ENCODE measurements at places on chromosomes 11 and 22.
A peak's percentile ranks its signal among the peaks of the same experiment; 100 is the strongest.

DNA sequence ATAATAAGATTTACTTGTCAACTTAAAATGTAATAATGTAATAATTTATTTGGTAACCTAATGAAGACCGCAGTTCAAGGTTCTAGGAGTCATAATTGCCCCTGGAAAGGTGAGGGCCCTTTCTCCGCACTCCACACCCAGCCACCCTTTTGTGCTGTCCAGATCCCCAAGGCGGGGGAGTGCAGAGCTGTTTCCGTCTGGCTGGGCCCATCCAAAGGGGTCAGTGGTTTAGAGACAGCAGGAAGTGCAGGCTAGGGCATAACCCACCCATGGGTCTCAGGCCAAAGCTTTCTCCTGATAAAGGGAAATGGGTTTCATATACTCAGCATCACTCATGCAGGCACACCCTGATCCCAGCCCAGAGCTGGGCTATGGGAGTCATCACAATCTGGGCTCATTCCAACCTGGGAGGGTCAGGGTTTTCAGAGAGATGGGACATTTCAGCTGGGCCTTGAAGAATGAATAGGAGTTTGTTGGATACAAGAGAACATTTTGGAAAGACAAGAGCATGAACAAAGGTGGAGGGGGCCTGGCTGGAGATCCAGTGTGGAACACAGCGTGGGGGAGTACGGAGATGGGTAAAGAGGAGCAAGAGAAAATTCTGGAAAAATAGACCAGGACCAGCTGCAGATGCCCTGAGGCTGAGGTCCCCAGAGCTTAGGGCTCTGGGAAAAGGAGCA lies 432.2 kb downstream of the TBC1D22A start:
- DNase-seq = no peak

- no peak for DNase-seq
These were observed 113.9 kb upstream of the TMEM45B start for GRCh38 chr11:129701706-129702105.

DNA sequence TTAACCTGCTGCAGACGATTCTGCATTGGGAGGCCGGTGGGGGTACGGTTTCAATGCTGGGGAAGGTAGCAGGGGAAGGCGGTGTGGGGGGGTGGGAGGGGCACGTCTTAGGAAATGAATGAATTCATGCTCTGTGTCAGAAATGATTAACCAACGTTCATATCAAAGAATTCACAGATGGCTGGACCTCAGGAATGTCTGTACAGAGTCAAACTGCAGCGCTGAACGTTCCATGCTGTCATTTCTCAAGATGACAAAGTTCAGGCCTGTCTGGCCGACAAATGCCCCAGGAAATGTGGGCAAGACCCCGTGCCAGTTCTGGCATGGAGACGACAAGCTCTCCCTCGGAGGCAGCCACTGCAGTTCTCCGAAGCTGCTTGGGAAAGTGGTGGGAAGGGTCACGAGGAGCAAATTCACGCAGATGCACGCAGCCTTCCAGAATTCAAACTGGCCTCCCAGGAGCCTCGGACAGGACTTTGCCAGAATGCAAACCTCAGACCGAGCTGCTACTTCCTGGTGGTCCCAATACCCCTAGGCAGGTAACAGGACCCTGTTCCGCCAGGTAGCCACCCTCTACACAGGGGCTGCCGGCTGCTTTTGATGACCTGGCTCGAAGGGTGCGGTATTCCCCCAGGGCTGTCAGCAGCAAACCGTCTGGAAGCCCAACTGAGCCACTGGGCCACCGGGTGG lies 81.5 kb downstream of the TRMU start:
- DNase-seq = no peak

GRCh38 chr11:9851366-9851765 lies 187.5 kb downstream of the SWAP70 start:
- DNase-seq = no peak

- DNase-seq = no peak
These were observed 24.4 kb downstream of the MRGPRG start for GRCh38 chr11:3194016-3194816.

DNA sequence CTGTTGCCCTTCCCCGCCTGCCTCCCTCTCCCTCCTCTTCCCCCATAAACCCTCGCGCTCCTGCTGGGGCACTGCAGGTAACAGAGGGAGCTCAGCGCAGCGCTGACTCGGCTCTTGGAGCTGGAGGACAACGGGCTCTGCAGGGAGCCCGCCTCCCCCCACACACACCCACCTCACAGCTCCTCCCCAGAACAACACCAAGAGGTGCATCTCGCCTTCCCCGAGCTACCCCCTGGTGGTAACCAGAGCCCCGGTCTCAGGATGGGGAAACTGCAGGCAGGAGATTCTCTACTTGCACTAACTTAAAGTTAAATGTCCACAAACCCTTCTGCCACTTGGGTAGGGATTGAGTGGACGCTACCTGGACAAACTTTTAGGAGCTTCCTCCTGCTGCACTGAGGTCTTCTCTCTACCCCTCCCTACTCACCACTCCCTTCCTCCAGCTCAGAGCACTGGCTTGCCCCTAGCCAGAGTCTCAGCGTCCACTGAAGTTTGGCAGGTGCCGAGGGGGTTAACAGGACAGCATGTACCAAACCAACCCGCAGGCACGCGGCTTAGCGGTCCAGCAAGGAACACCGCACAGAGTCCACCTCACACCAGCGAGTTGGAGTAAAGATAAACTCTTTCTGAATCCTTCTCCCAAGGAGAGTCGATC lies 4.0 kb upstream of the SCN4B start:
- no peak for DNase-seq

GRCh38 chr11:83681906-83682610 lies 395.9 kb upstream of the CCDC90B start:
- DNase-seq = no peak

DNA sequence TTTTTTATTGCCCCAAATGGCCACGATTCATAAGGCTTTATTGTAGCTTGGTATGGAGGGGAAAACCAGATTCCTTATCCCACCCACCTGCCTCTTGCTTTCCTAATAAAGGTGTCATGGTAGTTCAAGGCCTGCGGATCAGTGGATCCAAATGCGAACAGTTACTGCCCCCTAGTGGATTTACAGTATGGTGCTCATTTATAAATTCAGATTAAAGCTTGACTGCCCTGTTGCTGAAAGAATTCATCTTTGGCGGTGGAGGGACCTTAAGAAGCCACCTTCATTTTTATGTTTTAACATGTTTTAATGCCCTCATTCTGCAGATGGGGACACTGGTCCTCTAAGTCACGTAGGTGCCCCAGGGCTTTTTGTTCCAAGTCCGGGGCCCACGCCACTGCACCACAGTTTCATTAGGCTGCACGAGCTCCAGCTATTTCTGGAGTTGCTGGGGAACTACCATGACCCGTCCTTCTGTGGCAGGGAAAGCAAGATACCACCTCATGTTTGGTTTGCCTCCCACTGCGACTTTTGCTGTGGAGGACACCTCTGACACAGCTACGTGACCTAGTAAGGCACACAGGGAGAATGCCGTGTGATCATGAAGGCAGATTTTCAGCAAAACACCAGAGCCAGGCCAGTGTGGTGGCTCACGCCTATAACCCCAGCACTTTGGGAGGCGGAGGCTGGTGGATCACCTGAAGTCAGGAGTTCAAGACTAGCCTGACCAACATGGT lies 15.6 kb upstream of the INCENP start:
- no peak for DNase-seq

DNA sequence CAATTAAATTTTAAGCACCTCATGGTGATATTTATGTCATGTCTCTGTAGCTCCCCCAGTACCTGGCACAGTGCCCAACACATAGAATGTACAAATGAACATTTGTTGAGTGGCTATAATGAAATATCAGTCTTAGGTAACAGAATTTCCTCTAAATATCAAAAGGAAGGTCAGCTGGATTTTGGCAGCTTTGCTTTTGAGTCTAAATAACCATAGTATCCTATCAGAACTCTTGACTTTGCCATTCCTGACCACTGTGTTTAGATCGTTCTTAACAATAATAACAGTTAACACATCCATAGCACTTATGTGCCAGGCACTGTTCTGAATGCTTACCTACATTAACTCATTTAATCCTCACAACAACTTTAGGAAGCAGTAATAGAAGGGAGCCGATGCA lies 26.6 kb downstream of the TMEM123 start:
- DNase-seq = no peak

- no peak for DNase-seq
These were observed 508.2 kb downstream of the METTL15 start for GRCh38 chr11:28616160-28616965.

DNA sequence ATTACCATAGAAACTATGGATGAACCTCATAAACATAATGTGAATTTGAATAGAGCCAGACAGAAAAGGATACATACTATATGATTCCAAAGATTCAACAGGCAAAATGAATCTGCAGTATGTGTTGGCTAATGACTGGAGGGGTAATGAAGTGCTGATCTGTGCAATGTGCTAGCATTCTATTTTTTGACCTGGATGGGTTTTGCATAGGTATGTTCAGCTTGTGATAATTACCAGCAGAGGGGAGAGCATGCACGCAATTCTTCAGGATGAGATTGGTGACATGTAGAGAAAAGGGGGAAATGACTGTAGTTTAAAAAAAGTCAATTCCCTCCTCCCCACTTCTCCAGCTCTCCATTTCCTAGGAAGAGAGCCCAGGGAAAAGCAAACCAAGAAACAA lies 618 bp upstream of the CCDC81 start:
- DNase-seq = no peak

- DNase-seq = no peak
These were observed 42.3 kb downstream of the RNF141 start for GRCh38 chr11:10498426-10499250.

DNA sequence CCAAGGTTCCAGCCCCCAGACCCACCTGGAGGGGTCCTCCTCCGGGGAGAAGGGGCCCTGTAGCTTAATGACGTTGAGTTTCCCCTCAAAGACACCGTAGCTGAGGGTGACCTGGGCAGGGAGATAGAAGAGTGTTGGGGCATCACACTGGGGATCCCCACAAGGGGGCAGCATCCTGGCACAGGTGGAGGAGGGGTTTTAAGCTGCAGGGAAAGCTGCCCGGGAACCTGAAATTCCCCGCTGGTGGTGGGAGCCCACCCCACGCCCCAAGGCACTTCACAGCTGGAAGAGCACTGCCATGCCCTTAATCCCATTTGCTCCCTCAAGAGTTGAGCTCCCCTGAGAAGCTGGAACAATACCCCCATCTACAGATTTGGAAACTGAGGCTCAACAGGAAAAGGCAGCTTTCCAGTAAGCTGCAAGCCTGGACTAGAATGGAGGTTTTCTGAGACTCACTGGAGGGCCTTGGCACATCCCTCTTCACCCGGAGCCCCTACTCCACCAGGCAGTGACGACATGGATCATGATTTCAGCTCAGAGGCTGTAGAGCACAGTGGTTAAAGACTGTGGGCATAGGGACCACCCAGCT lies 13.7 kb downstream of the MFNG start:
- peak; percentile 33 for DNase-seq

DNA sequence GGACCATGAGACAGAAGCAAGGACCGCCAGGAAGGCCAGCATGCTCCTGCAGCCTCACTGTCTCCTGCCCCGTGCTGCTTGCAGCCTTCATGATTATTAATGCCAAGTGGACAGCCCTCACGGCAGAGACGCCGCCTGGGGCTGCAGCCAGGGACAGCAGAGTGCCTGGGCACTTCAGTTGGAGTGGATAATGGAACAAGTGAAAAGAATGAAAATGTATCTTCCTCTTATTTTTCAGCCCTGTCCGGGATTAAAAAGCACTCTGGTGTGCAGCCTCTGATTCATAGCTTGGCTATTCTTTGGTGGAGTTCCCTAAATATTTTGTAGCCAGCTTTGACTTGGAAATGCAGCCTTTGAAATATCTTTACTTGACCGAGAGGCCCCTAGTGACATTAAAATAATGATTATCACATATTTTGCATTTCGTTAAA lies 1404.2 kb downstream of the BRD1 start:
- DNase-seq = no peak

DNA sequence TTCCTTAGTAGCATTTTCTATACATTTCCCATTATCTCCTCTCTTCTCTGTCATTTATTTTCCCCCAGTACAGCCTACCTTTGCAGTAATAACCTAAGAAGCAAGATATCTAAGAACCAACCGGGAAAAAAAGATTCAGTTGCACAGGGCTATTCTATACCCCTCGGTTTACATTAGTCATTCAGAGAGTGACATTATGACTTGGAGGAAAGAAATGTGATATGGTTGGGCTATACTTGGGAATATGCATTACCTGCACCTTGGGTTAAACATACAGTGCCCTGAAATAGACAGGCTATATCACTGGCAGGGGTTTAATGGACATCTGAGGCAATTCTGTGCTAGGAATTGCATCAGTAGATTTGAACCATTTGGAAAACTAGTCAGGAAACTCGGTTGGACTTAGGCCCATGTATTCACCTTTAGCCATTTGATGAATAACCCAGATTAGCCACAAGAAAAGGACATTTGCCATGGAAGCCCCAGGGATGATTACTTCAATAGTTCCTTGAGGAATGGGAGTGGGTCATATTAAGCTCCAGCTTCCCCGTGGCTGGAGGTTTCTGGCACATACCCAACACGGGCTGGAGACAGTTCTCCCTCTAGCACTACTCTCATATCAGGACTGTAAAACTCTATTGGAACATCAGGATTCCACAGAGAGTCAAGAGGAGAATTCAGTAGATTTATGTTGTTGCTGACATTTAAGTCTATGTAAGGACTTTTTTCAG lies 973.2 kb downstream of the NTM start:
- DNase-seq = no peak

DNA sequence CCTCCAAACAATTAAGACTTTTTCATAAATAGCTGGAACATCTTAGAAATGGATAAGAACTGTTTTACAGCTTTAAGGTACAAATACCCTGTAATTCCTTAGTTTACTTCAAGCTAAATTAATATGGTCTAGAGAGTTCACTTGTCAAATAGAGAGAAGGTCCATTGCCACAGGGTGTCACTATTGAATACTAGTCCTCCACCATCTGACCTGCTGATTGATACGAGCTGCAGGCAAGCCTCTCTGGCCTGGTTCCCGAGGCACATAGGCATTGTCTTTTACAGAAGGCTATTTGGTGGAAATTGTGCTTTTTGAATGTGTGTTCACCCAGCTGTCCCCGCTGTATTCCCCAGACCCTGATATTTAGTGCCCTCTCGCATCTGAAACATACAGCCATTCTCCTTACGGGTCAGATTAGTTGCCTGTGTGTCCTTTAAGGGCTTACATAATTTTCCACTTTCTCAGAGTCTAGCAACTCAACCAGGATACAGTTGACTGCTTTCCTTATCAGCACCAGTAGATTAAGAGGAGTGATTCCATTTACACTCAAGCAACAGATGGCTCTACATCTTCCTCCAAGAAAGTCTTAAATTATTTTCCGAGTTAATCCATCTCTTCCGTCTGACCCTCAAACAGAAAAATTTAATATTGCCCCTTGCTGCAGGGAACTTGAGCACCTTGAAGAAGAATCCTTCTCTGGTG lies 788.8 kb upstream of the FAT3 start:
- DNase-seq = no peak

GRCh38 chr11:47571895-47572294 lies 6.5 kb downstream of the PTPMT1 start:
- DNase-seq = no peak

GRCh38 chr11:110128161-110128560 lies 35.0 kb downstream of the ZC3H12C start:
- no peak for DNase-seq

DNA sequence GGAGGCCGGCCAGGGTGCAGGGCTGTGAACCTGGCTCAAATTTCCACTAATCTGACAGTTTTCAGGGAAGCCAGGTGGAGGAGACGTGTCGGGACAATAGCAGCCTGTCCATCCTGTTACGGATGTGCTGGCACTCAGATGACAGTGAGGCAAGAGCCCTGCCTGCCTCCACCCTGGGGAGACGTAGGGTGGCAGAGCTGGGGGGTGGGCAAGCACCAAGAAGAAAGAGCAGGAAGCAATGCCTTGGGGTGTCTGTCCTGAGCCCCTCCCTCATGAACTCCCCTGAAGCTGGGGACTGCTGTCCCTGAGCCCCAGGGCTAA lies 10.0 kb upstream of the TRIM29 start:
- no peak for DNase-seq

- no peak for DNase-seq
These were observed 92.3 kb downstream of the SCN3B start for GRCh38 chr11:123562158-123562557.
